Naive B cell (primary cell): ENCODE measurements at places on chromosomes 4 and X.

DNA sequence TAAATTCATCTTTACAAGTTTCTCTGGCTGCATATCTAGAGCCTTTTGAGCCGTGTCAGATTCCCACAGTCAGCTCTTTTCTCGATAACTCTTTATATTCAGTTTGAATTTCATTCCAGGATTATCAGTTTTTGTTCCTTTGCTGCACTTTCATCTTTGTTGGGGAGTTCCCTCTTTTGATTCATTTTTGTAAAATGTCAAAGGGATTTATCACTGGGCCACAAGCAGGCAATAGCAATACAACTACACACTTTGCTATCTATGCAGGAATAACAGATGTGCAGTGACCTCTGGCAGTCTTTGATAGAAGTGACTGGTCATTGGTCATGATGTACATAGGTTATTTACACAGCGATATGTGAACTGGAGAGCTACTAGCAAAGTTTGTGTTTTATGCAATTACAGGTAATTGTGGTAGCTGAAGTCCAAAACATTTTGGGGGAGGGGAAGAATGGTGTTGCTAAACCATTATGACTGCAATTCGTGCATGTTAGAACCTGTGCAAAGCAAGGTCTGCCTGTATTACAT lies 43.8 kb downstream of the HPGDS start:
- no peak for DNase-seq

GRCh38 chr4:182521011-182521410 lies 277.8 kb downstream of the TENM3 start:
- DNase-seq = no peak

GRCh38 chr4:1337376-1337831 lies 9.6 kb upstream of the UVSSA start:
- no peak for DNase-seq

DNA sequence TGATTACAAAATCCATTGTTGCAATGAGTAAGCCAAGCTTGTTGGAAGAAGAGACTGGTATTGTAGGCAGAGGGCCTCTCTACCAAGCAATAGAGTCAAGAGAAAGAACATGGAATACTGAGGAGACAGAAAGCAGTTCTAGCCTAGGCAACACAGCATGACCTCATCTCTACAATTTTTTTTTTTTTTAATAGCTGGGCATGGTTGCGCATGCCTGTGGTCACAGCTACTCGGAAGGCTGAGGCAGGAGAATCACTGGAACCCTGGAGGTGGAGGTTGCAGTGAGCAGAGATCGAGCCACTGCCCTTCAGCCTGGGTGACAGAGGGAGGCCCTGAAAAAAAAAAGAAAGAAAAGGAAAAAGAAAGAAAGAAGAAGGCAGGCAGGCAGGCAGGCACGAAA lies 11.7 kb upstream of the ZBTB33 start:
- DNase-seq = no peak

DNA sequence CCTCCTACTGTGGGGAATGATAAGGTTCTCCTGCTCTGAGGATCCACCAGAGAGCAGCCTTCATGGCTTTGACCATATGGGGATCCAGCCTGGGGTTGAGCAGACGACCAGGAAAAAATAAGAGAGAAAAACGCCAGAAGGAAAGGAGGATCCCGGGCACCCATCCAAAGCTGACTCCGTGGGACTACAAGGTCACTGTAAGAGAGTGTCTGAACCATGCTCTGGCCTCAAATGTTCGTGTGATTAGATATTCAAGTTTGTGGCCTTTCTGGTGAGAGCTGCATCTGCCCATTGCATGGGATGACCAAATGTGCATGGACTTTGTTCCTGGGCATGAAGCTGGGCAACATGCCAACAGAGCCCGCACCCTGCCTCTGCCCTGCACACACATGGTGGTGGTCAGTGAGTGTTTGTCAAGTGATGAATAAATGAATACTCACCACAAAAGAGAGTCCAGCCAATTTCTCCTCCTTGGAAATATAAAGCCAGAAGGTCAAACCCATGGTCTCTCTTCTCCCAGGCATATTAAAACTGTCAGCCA lies 346.0 kb upstream of the GATB start:
- DNase-seq = no peak

- no peak for DNase-seq
Measured at GRCh38 chrX:121558886-121559285, 511.5 kb downstream of the GLUD2 start.

GRCh38 chrX:29376584-29376983 lies 789.3 kb downstream of the IL1RAPL1 start:
- no peak for DNase-seq

GRCh38 chr4:185183622-185184281 lies 20.0 kb downstream of the CFAP97 start:
- DNase-seq = peak; percentile 61

DNA sequence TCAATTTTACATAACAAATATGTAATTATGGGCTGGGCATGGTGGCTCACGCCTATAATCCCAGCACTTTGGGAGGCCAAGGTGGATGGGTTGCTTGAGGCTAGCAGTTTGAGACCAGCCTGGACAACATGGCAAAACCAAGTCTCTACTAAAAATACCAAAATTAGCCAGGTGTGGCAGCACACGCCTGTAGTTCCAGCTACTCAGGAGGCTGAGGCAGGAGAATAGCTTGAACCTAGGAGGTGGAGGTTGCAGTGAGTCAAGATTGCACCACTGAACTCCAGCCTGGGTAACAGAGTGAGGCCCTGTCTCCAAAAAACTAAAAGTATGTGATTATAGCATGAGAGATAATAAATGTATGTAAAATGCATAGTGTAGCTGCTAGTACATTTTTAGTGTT lies 229.0 kb downstream of the PPARGC1A start:
- DNase-seq = no peak

DNA sequence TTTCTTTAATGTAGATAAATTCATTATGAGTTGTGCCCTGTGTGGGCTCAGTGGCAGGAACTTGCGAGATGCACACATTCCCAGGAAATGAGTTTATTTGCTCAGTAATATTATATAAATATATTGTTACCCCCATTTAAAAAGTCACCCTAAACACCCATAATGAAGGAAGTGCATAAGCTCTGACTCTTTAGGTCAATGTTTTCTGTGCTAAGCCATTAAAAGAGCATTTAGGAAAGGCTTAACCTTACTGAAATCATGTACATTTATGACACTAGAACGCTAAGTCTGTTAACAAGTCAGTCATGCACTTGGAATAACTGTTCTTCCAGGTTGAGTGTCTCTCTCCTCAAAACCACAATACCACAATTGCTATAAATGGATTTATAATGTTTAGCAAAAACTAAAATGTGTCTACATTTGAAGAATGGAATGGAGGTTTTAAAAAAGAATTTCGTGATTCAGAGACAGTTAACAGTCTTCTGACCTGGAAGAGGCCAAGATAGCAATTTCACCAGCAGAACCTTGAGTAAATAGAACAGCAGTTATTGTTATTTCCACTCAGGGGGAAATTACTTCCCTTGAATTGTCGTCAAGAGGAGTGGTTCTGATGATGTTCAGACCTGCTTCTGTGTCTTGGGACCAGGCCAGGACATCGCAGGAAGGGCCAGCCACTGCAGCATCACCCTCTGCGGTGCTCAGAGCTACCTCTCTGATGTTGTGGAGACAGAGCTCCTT lies 91.1 kb upstream of the VEGFC start:
- DNase-seq = no peak

DNA sequence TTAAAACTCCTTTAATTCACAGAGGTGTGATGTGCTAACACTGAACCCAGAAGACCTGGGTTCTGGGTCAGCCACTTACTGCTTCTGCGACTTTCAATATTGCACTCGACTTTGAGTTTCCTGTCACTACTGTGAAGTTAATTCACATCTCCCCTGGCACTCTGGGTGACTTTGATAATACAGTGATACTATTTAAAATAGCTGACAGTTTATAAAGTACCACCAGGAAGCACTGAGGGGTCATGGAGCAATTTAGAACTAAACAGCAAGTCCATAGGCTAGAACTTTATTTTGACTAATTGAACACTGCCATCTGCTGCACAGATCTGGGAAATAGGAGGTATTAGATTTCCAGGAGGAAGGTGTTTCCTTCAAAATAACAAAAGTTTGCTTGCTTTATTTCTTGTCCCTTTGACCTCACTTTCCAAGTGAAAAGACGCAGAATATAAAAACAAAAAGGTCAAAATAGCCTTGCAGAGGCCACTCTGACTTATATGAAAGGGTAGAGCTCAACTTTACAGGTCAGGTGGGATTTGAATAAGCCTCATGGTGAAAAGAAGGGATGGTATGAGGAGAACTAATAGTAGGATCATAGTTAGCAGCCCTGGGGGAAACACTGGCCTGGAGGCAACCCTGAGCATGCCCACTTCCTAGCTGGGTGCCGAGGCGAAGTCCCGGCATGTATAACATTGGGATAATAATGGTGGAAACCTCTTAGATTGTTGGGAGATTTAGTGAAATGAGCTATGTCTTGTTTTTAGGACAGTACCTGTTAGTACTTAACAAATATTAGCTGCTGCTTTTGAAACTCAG lies 53.4 kb downstream of the ZNF518B start:
- DNase-seq = no peak

GRCh38 chrX:80578517-80579105 lies 158.4 kb downstream of the TENT5D start:
- no peak for DNase-seq

DNA sequence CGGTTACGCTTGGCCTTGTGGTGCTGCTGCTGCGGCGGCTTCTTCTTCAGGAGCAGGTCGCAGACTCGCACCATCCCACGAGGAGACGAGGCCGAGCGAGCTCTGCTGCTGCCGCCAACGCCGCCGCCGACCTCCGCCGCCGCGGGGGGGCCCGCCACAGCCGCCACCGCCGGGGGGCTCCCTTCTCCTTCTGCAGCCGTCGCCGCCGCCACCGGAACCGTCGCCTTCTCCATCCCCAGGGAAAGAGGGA lies 237 bp downstream of the ANKRD17 start:
- peak; percentile 80 for DNase-seq

DNA sequence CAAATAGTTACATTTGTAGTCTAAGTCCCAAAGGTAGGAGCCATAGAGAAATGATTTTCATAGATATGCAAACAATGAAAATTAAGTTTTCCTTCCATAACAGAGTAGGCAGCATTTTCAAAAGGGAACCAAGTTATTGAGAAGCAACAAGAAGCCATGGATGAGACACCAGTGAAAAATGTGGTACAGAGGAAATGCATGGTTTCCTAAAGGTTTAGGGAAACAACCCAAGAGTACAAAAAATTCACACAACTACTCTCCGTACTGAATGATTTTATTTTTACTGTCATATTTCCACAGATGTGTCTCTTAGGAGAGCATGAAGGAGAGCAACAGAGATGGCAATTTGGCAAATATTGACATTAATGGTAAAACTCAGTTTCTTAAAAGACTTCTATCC lies 1408.9 kb upstream of the PCDH7 start:
- no peak for DNase-seq
